HT-29 (cell line): ENCODE measurements at places on chromosomes 3 and 15.

- DNase-seq: no peak
Observed at GRCh38 chr15:39804026-39804425, 21.4 kb upstream of the FSIP1 start.

DNA sequence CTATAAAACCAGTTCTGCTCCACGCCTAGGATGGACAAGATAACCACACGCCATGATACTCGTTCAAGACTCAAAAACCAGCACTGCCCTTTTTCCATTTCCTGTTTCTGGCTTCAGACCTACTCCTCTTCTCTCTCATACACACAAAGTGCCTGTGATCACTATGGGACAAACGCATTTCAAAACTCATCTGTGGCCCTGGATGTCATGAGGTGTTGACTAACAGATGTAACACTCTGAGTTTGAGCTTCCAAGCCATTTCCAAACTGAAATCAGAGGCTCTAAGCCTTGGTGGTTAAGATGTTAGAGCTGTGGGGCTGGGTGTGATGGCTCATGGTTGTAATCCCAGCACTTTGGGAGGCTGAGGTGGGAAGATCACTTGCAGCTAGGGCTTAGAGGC, 55.7 kb upstream of the LMOD3 start:
- no peak for DNase-seq

DNA sequence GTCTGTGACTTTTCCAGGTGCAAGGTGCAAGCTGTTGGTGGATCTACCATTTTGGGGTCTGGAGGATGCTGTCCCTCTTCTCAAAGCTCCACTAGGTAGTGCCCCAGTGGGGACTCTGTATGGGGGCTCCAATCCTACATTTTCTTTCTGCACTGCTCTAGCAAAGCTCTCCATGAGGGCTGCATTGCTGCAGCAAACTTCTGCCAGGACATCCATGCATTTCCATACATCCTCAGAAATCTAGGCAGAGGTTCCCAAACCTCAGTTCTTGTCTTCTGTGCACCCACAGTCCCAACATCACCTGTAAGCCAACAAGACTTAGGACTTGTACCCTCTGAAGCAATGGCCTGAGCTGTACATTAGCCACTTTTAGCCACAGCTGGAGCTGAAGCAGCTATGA, 694.5 kb upstream of the BCHE start:
- no peak for DNase-seq

DNA sequence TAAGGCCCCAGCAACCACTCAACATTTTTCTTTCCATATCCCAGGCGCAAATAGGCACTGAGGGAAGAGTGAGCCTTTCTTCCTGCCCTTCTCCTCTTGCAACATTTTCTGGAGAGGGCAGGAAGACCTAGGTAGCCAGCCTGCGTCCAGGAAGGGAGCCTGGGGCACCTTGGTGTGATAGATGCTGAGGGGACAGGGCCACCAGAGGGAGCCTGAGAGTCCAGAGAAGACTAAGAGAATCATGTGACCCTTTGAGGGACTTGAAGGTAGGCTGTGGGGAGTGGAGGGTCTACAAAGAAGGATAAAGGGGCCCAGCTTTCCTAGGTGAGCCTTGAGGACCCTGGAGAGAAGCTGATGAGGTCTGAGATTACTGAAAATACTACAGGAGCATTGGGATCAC, 346.6 kb downstream of the CNTN6 start:
- peak; percentile 10 for DNase-seq

GRCh38 chr3:165749821-165750220, 87.4 kb downstream of the BCHE start:
- no peak for DNase-seq

DNA sequence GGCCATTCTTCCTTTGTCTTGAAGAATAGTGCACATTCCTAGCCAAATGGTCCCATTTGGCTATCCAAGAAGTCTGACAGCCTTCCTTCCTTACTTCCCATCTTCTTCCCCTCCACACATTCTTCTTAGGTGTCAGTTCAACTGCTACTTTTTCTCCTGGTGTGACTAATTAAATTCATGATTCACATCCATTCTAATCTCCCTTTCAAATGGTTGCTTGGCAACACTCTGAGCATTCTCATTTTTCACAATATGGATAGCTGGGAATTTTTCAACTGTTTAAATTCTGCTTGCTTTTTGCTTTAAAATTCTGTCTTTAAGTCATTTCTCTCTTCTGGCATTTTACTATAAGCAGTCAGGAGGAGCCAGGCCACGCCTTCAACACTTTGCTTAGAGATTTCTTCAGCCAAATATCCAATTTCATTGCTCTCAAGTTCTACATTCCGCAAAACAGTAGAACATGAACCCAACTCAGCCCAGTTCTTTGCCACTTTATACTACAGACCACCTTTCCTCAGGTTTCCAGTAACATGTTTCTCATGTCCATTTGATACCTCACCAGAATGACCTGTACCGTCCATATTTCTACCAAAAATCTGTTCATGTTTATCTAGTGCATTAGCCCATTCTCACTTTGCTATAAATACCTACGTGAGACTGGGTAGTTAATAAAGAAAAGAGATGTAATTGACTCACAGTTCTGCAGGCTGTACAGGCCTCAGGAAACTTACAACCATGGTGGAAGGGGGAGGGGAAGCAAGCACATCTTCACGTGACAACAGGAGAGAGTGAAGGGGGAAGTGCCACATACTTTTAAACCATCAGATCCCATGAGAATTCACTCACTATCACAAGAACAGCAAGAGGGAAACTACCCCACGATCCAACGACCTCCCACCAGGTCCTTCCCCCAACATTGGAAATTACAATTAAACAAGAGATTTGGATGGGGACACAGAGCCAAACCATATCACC, 31.9 kb upstream of the MCF2L2 start:
- no peak for DNase-seq

- no peak for DNase-seq
Observed at GRCh38 chr3:47803480-47804025, 615 bp downstream of the DHX30 start.

DNA sequence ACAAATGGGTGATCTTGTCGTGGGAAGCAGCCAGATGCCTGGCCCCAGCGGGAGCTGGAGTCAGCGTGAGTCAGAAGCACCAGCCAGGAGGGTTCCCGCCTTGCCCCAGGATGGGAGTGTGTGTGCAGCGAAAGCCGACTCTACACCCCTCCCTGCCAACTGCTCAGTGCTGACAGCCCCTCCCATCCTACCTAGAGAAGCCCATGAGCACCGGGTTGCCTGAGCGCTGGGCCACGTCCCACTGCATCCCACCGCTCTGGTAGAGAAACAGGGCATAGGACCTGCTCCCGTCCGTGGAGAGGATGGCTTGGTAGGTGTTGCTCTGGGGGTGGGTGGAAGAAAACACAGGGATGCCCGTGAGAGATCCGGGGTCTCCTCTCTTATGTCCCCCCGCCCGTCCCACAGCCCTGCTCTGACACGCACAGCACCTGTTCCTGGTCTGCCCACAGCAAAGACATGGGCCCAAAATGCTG, 42.9 kb downstream of the MUC4 start:
- DNase-seq: no peak

DNA sequence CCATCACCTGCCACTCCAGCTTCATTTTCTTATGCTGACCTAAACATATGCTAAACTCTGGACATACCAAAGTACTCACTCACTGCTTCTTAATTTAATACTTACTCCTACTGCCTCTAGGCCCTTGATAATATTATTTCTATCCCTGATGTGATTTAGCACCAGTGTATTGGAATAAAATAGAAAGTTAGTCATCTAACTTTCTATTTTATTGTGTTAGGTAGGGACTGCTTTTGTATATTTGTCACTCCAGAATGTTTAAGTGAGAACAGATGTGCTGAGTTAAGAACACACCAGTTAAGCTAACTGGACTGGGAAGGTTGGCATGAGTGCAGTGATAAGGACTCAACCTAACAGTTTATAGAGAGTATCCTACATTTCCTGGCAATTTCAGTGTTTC, 6.5 kb upstream of the CLDN16 start:
- DNase-seq: no peak

GRCh38 chr3:152365126-152365525, 96.4 kb downstream of the MBNL1 start:
- no peak for DNase-seq

DNA sequence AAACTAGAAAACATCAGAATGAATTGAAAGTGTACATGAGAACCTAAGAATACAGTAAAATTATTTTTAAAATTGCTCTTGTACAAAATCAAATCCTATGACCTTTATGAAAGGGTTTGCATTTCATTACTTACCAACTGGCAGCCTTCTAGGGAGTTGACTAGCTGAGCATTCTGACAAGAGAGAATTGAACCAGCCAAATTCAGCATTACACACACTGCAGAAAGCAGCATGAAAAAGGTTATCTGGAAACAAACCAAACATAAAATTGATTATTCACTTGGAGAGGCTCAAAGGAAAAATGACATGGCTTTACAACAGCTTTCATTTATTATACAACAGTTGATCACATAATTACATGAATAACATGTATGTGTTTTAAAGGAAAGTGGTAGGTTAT, 17.4 kb downstream of the NSMCE3 start:
- no peak for DNase-seq

- no peak for DNase-seq
Observed at GRCh38 chr15:90563463-90563862, 33.7 kb downstream of the CRTC3 start.

- DNase-seq: no peak
Observed at GRCh38 chr3:100912976-100913545, 80.2 kb downstream of the ABI3BP start.

DNA sequence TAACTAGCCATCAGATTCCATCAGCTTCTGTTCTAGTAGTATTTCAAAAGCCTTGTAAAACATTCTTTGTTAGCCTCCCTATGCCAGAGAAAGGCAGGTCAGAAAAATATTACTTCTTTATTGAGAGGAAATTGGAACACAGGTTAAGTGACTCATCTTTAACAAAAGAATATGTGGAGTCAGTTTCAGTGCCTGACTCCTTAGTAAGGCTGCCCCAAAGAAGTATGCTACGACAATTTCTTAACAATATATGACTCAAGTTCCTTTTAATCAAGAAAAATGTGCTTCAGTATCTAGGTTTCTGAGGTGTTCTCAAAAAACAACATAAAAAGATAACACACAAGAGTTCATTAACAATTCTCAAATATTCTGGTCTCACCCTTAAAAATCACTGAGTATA, 139.2 kb downstream of the VPS13C start:
- no peak for DNase-seq

DNA sequence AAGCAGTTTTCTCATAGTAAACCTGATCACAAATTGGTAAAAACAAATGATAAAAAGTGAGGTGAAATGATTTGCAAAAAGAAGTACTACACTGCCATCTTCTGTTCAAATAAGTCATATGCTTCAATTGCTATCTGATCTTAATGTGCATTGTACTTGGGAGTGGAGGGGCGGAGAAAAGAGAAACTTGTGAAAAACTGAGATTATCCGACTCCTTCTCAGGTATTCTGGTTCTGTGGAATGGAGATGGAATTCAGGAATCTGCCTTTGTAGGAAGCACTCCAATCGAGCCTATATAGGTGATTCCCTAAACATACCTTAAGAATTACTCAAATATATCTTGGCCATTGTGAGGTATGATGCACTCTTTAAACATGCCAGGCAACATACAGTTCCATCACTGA, 180.6 kb downstream of the CHL1 start:
- DNase-seq: peak; percentile 7

- DNase-seq: no peak
Observed at GRCh38 chr3:32685543-32686185, 676 bp downstream of the CNOT10 start.

GRCh38 chr3:126960604-126960995, 22.3 kb upstream of the PLXNA1 start:
- DNase-seq: peak; percentile 66

DNA sequence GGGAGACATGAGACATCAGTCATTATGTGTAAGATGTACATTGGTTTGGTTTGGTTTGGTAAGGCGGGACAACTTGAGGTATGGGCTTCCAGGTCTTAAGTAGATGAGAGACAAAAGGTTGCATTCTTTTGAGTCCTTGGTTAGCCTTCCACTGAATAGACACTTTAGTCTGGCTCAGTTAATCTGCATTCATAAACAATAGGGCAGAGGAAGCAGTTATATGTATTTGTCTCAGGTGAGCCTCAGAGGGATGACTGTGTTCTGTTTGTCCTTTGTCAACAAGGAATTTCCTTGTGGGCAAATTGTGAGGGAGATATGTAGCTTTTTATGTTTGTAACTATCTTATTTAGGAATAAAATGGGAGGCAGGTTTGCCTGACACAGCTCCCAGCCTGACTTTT, 50.4 kb downstream of the TCF12 start:
- peak; percentile 65 for DNase-seq

DNA sequence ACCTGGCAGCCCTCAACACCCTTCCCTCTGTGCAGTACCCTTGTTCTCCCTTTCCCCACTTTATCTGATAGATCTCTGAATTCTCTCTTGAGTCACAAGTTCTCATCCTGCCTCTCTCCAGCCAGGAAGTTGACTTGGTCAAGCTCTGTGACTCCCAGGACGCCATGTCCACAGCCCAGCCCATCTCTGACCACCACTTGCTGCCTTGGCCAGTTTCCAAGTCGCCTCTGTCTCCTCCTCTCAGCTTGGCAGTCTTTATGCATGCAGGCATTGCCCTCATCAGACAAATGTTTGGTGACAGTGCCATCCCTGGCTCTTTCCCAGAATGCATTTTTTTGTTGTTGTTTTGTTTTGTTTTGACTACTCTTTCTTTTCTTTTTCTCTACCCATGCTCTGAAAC, 25.7 kb downstream of the ZNF35 start:
- no peak for DNase-seq

- no peak for DNase-seq
Observed at GRCh38 chr3:54784021-54784420, 143.8 kb downstream of the LRTM1 start.

DNA sequence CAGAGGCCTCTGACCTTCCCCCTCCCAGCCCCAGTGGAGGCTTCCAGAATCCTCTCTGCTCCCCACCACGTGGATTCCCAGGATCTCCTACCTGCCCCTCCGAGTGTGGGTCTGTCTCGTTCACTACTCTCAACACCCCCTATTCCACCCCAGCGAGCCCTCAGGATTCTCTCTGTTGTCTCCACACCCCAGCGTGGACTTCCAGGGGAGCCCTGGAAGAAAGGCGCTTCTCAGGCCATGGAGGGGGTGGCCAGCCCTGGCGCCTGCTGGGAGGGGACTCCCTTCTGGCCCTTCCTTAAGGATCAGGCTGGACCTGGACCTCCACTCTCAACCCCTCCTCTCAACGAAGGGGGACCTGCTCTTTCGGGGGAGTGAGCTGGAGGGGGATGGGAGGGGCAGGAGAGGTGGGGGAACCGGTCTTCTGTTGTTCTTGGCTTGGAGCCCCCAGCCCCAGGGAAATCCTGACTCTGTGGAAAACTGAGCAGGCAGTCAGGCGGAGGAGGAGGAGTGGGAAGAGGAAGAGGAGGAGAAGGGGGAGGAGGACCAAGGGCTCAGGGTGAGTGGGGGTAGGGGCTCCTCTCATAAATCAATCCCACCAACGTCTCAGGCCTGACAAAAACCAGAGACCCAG, 32.9 kb downstream of the EPHB3 start:
- DNase-seq: no peak

DNA sequence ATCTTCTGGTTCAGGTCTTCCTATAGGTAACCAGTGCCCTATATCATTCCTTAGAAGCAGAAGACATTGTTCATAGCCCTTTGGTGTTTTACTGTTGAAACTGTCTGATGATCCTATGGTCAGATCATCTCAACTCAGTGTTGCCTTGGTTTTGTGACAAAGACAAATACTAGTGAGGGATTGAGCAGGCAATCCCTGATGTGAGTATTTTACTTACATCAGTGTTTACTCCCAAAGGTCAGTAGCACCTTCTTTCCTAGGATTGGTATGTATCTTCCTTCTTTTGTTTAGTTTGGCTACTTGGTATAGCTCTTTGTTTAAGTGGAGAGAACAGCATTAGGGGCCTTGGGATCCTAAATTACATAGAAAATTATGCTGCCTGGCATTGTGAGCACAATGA, 41.1 kb downstream of the BBS4 start:
- no peak for DNase-seq

- DNase-seq: no peak
Observed at GRCh38 chr3:29284497-29284896, 3.6 kb downstream of the RBMS3 start.
